ENCODE measurements at places on chromosomes 5 and 9. TPM values are rescaled to one million over a fixed set of nuclear protein-coding genes. Genes with fewer than 3 reads are reported as not detected.

Gene KIF12
- 0.13 TPM for total RNA-seq

DNA sequence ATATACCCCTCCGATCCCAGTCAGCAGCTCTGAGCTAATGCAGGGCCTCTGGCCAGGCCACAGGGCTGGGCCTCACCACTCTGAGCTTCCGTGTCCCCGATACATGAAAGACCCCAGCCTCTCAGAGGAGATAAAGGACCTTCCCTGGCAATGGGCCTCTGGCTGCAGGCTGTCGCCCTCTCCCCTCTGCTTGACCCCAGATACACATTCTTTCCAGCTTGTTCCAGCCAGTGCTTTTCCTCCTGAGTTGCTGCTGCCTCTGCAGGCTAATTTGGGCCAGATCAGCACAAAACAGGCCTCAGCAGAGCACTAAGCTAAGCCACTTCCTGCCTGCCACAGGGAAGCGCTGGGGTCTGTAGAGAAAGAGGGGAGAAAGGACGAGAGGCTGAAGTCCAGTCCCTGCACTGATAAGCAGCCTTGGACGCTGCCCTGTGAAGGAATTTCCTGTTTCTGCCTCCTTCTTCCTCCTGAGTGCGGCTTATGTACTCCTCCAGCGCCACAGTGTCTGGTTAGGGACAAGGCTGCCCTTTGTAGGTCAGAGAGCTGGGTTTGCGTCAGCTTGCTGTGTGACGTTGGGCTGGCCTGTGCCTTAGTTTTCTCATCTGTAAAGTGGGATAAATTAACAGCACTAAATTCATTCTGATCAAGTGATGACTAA, 73.0 kb upstream of the IL17B start:
- no peak for DNase-seq

Gene RNF20
- 51.3 TPM for total RNA-seq

Gene EGFLAM
- 0.36 TPM for total RNA-seq

DNA sequence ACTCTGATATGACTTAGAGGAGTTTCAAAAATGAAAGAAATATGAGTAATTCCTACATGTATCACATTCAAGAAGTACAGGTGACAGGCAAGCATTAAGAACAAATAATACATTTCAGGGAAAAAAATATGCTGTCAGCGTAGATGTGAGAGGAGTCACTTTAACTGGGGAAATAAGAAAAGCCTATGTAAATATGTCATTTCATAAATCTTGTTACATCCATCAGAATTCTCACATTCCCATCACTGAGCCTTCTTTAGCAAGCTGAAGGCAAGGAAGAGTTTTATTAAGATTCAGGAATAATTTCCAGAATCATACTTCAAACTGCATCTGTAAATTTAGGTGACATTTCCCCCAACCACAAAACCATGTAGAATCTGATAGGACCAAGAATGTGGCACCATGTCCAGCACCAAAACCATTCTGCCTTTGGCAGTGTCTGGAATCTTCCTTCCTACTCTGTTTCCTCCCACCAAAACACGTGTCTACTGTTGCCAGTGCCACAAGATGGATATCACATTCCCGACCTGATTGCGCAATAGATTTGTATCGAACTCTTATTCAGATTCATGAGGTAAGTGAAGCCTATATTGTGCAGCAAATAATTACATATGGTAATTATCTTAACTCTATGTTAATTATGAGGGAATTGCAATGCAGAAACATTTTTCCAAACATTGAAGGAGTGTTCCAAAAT, 690.9 kb downstream of the ISL1 start:
- DNase-seq, result peak; percentile 5

DNA sequence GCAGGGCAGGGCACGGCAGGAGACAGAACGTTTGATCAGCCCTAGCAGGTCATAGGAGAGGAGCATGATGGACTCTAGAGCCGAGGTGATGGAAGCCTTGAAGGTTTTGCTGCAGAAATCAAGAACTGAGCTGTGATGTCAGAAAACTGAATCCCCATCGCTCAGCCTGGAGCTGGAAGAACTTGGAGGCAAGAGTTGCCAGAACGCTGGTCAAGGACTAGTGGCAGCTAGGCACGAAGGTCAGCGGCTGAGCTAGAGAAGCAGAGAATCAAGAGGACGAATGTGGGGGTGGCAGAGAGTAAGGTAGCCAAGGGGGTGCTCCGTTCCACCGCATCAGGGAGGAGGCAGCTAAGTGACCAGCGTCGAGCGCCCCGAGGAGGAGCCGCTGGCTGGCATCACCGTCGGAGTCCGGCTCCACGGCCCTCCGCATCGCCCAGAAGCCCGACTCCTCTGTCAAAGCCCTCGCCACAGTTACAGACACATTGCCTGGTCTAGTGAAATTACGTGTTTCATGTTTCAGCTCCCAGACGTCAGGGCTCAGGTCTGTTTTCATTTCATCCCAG, 1.2 kb upstream of the GALNT10 start:
- no peak for DNase-seq

GRCh38 chr9:107952773-107953172, 463.2 kb upstream of the KLF4 start:
- no peak for DNase-seq

Gene ELAVL2
- 29.1 TPM for total RNA-seq

Gene PTPDC1
- total RNA-seq, result 23.9 TPM

GRCh38 chr5:22683050-22683449, 170.1 kb downstream of the CDH12 start:
- no peak for DNase-seq

GRCh38 chr5:146580237-146580636, 64.2 kb upstream of the GPR151 start:
- no peak for DNase-seq

GRCh38 chr5:123180676-123181393, 91.8 kb downstream of the PRDM6 start:
- DNase-seq, result no peak

Gene FOXD4L6
- total RNA-seq, result not detected

Measured in SJCRH30 (cell line).